Ovary (tissue), 10 donors: ENCODE measurements at places on chromosomes 11 and 22. TPM values are rescaled to one million over a fixed set of nuclear protein-coding genes. Genes with fewer than 3 reads are reported as not detected.
A peak's percentile ranks its signal among the peaks of the same experiment; 100 is the strongest.

The CECR2 gene
- polyA plus RNA-seq: 1.1 TPM

The CWF19L2 gene
- 13.4 TPM for polyA plus RNA-seq

The OR52H1 gene
- polyA plus RNA-seq: not detected

The ARHGAP1 gene
- 50.7 TPM for polyA plus RNA-seq

The ZFPL1 gene
- 11.2 TPM for polyA plus RNA-seq

The TH gene
- 0.54 TPM for polyA plus RNA-seq

The CCDC34 gene
- polyA plus RNA-seq: 13.9 TPM

The VWCE gene
- polyA plus RNA-seq: 1.9 TPM

The CHRM1 gene
- polyA plus RNA-seq: not detected

The OR51B5 gene
- 0.30 TPM for polyA plus RNA-seq

The SULT4A1 gene
- 1.9 TPM for polyA plus RNA-seq

The RHOG gene
- polyA plus RNA-seq: 41.0 TPM

DNA sequence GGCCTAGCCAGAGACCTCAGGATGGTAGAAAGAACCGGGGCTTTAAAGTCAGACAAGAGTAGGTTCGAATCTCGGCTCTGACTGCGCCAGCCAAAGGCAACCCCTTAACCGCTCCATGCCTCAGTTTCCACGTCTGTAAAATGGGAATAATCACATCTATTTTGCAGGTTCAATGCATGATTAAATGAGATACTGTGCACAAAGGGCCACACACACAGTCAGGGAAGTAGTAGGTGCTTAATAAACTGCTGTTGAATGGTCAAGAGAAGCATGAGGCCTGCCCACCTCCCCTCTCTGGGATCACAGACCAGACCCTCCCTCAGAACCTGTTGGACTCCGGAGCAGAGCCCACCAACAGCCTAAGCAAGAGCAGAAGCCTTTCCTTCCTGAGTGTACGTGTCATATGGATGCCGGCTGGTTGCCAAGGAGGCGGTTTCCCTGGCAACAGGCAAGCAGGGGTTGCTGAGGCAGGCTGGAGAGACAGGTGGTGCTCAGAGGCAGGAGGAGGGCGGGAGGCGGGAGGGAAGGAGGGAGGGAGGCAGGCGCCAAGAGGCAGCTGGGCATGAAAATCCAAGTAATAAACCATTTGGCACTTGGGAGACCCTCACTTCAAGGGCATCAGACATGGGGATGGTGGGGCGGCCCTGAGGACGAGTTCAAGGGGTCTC, 43.9 kb downstream of the NFAM1 start:
- no peak for DNase-seq

- no peak for DNase-seq
Observed at GRCh38 chr11:12245091-12245490, 132.3 kb upstream of the PARVA start.

DNA sequence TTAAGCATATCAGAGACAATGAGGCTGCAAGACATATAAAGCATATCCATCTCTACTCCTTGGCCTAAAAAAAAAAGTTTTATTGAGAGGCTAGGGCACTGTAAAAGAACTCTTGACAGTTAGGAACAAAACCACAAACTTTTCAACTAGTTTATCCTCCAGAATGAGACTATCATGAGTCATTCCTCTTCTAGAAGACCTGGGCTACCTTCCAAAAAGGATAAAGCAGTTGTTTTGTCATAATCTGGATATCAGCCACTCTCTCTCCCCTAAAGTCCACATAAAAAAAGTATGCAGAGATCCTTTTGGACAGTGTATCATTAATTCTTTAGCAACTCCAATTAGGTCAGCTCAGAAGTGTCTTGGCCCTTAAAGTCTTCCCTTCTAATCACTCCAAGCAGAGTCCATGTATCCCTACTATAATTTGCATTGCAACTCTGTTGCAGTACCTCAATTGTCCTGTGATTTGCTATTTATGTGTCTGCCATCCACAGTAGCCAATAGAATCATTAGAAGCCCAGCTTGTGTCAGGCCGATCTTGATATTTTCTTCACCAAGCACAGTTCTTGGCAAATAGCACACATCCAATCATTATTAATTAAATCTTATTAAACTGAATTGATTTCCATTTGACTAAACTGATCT, 10.4 kb downstream of the OR51T1 start:
- DNase-seq: no peak

DNA sequence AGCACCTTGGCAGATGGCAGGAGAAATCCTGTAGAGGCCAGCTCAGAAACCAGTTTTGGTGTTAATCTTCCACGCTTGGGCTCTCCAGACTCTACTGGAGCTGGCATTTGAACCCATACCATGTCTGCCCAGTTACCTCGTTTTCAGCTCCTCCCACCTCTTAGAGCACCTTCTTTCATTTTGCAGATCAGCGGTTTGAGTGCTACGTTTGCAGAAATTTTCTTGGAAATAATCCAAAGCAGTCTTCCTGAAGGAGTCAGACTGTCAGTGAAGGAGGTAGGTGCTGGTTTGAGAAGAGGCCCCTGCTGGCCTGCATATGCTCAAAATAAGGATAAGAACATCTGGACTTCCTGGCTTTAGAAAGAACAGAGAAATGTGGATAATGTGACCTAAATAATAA, 13.7 kb downstream of the COA4 start:
- DNase-seq: no peak

- DNase-seq: no peak
Observed at GRCh38 chr11:41498726-41499125, 39.3 kb upstream of the LRRC4C start.

- no peak for DNase-seq
Observed at GRCh38 chr11:26037716-26038115, 294.2 kb upstream of the ANO3 start.

DNA sequence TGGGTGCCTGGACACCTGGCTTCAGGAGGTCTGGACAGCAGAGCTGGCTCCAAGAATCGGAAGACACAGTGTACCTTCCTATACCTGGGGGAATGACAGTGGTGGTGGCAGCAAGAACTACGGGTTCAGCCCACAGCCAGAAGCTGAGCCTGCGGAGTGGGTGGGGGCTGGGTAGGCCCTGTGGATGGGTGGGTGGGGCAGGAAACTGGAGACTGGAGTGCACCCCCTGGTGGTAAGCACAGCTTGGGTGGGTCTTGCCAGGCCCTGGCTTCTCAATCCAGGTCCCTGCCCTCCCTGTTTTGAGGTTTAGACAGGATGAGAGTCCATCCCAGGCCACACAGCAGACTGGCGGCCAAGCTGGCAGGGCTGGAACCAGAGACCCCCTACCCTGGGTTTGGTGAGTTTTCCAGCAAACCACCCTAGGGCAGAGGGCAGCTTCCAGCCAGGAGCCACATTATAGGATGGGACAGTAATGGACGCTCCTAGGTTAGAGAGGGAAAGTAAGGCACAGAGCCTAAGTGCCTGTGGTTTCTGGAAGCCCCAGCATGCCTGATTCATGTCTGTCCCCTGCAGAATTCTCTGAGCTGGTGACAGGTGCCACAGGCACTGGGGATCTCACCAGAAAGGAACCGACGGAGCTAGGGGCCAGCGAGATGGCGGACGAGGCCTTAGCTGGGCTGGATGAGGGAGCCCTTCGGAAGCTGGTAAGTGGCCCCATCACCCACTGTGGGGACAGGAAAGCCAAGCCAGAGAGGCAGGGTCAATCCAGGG, 1.7 kb downstream of the SMTN start:
- peak; percentile 75 for DNase-seq

DNA sequence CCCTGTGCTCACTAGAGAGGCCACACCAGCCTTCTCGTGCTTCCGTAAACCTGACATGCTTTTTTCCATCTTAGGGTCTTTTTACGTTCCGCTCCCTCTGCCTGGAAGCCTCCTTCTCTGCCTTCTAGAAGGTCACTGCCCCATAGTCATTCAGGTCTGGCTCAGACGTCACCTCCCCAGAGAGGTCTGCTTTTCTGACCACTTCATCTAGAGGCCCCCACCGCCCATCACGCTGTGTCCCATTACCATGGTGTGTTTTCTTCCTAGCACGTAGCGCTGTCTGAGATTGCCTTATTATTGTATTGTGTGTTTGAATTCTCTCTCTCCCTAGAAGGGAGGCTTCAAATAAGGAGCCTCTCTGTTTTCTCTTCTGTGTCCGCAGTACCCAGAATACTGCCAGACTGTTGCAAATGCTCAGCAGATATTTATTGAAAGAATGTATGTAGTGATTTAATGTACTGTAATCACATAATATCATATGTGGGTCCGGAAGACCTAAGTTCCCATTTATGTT, 10.0 kb downstream of the TAB1 start:
- no peak for DNase-seq

GRCh38 chr22:33909911-33910310, 10.4 kb downstream of the LARGE1 start:
- DNase-seq: no peak

DNA sequence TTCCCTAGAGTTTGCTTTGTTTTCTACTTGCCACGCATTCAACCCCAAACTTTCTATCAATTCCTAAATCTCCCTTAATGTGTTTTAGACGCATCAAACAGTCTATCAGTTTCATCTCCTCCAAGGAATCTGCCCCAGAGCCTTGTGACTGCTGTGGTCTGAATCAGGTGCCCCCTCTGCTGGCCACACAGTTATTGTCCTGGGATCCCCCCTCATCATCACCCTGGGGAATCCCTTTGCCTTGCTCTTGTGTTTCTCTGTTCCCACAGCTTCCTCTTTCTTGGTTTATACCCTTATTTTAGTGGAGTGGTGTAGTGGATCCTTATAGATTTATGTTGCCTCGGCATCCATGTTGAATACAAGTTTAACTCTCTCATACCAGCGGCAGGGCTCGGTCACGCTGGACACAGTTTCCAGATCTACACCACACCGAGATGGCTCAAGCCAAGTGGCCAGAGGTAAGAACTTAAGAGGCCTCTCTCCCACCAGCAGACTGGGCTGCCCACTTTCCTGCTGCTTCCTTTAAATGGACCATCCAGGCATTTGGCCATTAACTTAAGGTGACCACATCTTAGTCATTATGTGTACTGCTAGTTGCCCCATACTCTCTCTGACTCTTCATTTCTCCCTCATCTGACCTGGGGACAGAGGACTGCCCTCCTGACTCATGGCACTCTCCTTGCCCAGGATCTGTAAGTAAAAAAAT, 8.2 kb downstream of the UPB1 start:
- DNase-seq: peak; percentile 51

DNA sequence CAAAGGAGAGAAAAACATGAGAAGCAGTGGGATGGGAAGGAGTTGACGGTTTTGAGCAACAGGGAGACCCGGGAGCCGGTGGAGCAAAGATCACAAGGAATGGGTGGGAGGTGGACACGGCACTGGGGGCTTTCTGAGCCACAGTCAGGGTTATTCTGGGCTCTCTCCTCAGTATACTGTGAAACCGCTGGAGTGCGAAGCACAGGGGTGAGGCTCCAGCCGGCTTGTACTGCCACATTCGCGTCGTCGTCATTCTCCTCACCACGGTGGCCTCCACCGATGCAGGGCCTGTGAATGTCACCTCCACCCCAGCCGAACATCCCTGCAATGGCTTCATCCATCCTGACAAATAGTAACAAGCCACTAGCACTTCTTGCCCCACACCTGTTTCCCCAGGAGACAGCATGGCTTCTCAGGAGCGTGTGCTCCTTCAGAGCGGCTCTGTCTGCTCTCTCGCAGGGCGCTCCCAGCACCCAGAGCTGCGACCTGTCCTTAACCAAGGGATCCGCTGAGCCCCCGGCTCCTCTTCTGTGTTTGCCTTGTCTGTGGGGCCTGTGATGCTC, 1165.3 kb downstream of the TBC1D22A start:
- no peak for DNase-seq

- peak; percentile 16 for DNase-seq
Observed at GRCh38 chr11:45918962-45919675, 1.4 kb upstream of the PEX16 start.

GRCh38 chr11:13767471-13767870, 99.0 kb downstream of the FAR1 start:
- DNase-seq: no peak

- DNase-seq: no peak
Observed at GRCh38 chr11:1792461-1792860, 28.7 kb upstream of the CTSD start.

GRCh38 chr22:48743601-48744282, 1083.9 kb downstream of the BRD1 start:
- DNase-seq: no peak

GRCh38 chr11:20046416-20046815, 113.9 kb downstream of the DBX1 start:
- DNase-seq: no peak
